ENCODE measurements at places on chromosomes 1 and 21.

DNA sequence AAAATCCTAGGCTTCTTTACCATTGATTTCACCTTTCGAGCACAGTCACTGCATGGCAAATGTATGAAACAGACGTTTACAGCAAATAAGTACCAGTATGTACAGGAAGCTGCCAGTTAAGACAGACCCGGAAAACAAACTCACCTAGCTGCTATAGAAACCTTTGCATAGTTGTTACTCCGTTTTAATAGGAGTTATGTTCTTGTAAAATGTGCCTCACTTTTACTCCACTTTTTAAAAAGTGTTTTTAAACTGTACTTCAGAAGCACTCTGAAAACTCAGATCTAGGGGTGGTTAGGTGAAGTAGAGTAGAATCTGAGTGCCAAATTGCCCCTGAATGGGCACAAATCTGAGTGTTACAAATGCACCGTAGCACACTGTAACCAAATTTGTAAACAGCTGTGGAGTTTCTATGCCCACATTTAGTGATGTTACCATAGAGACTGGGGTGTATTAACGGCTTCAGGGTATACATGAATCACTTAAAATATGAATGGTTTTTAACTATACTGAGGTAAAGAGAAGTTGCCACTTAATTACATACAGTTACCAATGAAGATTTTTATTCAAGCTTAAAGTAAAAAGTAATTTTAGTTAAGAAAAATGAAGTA is 30.7 kb downstream of the CNIH4 start:
- no peak for DNase-seq

- no peak for DNase-seq
Measured at GRCh38 chr1:30798389-30799232, 41.0 kb upstream of the LAPTM5 start.

GRCh38 chr1:8807004-8807403 is 10.4 kb downstream of the RERE start:
- no peak for DNase-seq

- DNase-seq: peak; percentile 95
Measured at GRCh38 chr1:958823-959730, at the start of gene NOC2L. Gene NOC2L, minus strand, starts transcription at chr1:959256. Its CDS starts 16 bp downstream, at chr1:959240.

GRCh38 chr1:39183503-39184353 is 20.8 kb upstream of the MACF1 start:
- peak; percentile 75 for DNase-seq

GRCh38 chr1:20578062-20578461 is 10.8 kb upstream of the CDA start:
- DNase-seq: no peak

- no peak for DNase-seq
Measured at GRCh38 chr1:182367926-182368325, 23.7 kb downstream of the GLUL start.

- DNase-seq: no peak
Measured at GRCh38 chr1:24688621-24689195, 45.6 kb downstream of the SRRM1 start.

DNA sequence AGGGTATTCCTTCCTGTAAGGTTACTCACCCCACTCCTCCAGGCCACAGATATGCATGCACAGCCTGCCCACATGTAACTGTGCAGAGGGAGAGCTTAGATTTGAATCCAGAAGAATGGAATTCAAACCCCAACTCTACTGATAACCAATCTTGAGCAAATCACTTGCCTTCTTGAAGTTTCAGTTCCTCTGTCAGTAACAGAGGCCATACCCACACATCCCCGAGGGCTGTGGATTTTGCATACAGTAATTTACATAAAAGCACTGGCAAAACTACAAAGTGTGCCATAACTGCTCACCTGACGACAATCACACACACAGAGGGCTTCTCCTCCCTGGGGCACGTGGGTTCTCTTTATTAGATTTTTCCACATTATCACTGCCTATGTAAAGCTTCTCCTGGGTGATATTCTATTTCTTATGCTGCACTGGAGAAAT is 18.6 kb downstream of the CD247 start:
- DNase-seq: no peak

GRCh38 chr1:164609089-164609488 is 50.1 kb downstream of the PBX1 start:
- DNase-seq: no peak

- no peak for DNase-seq
Measured at GRCh38 chr1:110902820-110903463, 30.0 kb downstream of the CD53 start.

DNA sequence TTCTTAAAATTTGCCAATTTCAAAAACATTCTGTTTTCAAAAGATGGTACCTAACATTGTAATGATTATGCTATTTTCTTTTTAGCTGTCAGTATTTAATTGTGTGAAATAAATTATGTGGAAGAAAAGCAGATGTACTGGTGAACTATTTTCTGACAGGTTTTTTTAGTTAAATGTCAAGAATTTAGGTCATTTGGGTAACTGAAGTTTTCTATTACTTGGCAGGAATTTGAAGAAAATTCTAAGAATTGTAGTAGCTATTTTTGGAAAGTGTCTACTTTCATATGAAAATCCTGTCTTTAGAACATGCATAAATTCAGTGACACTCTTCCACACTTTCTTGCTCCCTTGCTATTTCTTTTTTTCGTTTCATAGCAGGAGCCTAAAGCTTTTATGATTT is 28.5 kb upstream of the PTPRC start:
- no peak for DNase-seq

- no peak for DNase-seq
Measured at GRCh38 chr1:74571891-74572290, 59.5 kb upstream of the LRRC53 start.

- DNase-seq: no peak
Measured at GRCh38 chr1:161390559-161390858, 22.8 kb upstream of the CFAP126 start.

- no peak for DNase-seq
Measured at GRCh38 chr1:167456926-167457325, 61.4 kb downstream of the CD247 start.

- no peak for DNase-seq
Measured at GRCh38 chr1:233675893-233676292, 62.0 kb downstream of the KCNK1 start.

GRCh38 chr1:3954170-3955169 is 54.4 kb upstream of the C1orf174 start:
- DNase-seq: no peak
